Fibroblast of skin of left quadriceps (primary cell): ENCODE measurements at places on chromosomes 7 and 10.

DNA sequence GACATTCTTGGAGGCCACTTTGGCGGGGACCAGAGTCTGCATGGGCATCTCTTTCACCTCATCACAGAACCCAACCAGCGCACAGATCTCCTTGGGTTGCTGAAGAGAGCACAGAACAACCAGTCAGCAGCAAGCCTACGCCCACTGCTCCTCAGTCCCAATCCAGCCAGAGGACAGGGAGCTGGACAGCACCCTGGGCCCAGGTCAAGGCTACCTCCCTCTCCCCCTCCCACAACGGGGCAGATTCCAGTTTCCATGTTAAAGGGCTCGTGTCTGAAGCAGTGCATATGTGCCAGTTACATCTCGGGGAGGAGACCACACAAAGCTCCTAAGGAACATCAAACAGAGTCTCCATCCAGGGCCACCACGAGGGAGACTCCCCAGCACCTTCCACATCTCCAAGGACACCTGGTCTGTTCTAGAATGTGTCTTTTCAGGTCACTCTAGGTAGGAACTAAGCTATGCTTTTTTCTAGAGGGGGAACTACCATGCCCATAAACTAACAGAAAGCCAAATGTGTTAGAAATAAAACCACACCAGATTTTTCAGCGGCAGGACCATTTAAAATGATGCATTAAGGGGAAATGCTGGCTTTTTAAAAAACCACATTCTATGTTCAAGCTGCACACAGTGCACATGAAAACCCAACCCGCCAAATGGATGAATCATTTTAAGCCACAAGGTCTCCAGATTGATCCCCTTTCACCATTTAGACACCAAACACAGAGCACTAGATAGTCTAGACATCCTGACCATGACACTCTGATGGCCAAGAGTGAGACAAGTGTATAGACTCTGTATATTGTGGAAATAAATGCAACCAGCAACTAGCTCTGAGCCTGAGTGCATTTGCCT is 28.9 kb downstream of the PSAP start:
- DNase-seq, result peak; percentile 34

- no peak for DNase-seq
Observed at GRCh38 chr7:27750316-27750715, 10.4 kb downstream of the TAX1BP1 start.

DNA sequence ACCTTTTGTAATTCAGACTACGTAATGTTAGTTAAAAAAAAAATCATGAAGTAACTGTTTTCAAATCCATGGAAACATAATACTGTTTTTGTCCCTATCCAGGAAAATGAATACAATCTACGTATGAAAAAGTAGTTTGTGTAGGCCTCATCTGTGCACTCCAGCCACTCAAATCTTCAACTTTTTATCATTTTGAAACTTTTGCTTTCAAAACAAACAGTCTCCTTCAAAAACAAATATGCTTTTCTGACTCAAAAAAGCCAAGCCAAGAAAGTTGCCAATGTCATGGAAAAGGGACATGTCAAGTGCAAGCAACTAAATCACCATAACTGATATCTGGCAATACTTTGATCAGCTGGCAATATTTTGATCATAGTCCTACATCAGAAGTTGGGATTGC is 13.1 kb downstream of the THNSL1 start:
- no peak for DNase-seq

DNA sequence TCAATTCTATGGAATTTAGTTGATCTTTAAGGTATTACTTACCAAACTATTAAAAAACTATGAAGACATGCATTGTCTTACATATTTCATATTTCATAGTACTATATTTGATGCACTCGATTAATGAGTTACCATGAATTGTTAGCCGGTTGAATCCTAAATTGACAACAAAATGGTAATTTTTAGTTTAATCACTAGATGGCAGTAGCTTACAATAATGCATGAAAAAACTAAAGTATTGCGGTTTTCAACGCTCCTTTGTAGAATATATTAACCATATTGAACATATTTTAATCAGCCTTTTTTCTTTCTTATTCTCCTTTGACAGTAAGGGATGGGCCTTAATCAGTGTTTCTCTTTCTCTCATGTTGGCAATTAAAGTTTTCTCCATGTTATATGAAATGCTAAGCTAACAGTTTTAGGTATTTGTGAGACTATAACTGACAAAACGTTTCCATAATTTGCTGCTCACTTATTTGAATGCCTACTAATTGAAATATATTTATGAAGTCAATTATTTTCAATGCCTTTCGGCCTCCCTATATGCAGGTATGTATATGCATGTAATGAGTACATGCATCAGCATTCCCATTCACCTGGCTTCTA is 48.5 kb upstream of the ARL4A start:
- DNase-seq, result no peak

DNA sequence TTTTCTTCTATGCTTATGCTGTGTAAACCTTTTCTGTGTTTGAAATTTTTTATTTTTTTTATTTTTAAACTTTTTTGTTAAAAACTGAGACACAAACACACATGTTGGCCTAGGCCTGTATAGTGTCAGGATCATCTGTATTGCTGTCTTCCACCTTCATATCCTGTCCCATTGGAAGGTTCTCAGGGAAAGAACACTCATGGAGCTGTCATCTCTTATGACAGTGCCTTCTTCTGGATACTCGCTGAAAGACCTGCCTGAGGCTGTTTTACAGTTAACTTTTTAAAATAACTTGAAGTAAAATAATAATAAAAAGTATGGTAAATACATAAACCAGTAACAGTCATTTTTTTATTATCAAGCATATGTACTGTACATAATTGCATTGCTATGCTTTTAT is 34.1 kb downstream of the CREM start:
- DNase-seq, result no peak

- no peak for DNase-seq
Observed at GRCh38 chr7:36312064-36312914, 77.4 kb upstream of the ANLN start.

- DNase-seq, result no peak
Observed at GRCh38 chr7:131241386-131241785, 86.3 kb upstream of the MKLN1 start.

DNA sequence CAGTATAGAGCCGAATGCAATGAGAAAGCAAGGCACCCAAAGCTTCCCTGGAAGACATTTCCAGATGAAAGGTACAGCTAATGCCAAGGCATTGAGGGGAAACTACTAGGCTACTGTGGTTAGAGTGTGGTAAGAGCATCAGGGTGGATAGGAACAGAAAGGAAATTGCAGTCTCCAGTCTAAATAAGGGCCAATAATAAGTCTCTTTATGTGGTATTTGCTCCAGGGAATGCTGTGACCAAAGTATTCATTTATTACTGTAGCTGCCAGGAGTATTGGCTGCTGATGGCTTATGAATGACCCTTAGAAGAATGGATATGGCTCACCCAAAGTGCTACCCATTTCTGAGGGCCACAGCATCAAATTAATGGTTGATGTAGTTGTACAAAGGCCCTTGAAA is 30.1 kb upstream of the POT1 start:
- DNase-seq, result no peak

DNA sequence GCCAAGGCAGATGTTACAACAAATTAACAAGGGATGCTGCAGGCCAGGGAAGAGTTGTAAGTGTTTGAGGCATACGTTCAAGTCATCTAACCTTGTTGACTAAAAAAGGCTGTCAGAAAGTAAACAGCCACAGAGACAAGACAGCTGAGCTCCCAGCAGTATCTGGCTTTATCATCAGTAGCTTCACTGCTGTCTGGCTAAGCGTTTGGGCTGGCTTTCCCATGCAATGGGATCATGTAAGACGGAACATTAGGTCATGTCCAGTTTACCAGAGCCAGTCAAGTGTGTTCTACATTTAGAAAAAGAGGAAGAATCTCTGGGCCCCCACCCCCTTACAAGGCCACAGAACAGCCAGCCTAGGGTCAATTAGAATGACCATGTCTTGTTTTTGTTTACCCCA is 51.3 kb upstream of the GSAP start:
- DNase-seq, result no peak

DNA sequence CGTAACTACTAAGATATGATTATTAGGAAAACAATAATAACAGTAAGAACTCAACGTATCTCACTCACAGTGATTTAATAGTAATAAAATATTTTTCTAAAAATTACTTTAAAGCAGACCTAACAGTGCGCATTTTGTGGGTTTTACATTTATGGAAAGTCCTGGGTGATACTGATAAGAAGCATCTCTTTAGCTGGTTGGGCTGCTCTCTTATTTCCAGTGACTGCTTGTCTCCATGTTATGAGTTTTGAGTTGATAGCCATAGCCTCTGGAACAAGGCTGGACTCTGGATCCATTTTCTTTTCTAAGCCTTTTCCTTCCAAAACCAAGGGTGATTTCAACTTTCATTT is 29.5 kb upstream of the INHBA start:
- no peak for DNase-seq

DNA sequence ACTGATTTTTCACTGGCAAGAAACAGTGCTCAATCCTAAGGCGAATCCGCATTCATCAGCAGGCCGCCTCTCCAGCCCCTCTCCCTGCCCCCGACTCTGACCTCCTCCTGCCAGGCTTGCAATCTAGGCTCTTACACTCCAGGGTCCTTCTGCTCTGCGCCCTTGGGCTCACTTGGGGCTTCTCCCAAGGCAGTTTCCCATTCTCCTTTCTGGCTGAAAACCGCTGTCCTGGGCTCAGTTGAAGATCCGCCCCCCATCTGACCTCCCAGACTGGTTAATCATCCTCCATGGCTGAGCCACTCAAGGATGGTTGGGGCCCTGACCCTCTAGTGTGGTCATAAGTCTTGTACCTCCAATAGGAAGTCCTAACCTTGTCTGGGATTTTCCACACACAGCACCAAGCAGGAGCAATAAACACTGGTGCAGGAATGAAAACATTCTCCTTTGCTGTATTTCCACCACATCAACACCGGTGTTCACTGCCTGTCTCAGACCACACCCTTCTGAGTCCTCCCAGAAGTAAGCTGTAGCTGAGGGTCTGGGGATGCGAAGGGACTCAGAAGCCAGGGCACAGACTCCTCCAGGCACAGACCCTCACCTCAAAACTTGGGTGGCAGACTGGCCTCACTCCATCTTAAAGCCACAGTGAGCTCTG is 42.4 kb downstream of the TNS3 start:
- no peak for DNase-seq

DNA sequence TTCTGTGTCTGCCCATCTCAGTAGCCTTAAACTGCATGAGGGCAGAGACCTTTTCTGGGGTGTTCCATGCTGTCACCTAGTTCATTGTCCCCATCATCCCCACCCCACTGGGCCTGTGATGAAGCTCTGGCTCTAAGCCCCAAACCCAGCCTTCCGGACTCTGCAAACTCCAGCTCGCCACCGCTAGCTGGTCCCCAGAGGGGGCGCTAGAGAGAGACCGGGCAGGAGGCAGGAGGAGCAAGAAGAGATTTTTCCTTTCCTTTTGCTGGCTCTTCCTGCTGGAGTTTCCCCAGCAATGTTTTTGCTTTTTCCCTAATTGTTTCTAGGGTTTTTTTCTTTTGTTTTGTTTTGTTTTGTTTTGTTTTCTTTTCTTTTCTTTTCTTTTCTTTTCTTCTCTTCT is 234.4 kb downstream of the TEX36 start:
- no peak for DNase-seq

GRCh38 chr7:6556196-6556595 is 4.9 kb upstream of the GRID2IP start:
- no peak for DNase-seq

DNA sequence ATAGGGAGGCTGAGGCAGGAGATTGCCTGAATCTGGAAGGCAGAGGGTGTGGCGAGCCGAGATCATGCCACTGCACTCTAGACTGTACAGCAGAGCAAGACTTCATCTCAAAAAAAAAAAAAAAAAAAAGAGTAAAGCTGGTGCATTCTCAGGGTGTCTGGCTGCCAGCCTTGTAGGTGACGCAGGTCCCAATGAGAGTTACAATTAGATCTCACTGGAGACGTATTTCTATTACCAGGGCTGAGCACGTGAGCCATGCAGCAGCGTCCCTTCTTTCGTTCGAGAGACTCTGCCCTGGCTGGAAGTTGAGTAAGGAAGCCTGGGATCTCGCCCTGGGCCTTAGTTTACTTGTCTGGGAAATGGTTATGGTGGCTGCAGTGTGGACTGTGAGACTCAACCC is 22.4 kb upstream of the ZMIZ1 start:
- no peak for DNase-seq

- no peak for DNase-seq
Observed at GRCh38 chr7:2513702-2514101, 5.9 kb upstream of the LFNG start.

DNA sequence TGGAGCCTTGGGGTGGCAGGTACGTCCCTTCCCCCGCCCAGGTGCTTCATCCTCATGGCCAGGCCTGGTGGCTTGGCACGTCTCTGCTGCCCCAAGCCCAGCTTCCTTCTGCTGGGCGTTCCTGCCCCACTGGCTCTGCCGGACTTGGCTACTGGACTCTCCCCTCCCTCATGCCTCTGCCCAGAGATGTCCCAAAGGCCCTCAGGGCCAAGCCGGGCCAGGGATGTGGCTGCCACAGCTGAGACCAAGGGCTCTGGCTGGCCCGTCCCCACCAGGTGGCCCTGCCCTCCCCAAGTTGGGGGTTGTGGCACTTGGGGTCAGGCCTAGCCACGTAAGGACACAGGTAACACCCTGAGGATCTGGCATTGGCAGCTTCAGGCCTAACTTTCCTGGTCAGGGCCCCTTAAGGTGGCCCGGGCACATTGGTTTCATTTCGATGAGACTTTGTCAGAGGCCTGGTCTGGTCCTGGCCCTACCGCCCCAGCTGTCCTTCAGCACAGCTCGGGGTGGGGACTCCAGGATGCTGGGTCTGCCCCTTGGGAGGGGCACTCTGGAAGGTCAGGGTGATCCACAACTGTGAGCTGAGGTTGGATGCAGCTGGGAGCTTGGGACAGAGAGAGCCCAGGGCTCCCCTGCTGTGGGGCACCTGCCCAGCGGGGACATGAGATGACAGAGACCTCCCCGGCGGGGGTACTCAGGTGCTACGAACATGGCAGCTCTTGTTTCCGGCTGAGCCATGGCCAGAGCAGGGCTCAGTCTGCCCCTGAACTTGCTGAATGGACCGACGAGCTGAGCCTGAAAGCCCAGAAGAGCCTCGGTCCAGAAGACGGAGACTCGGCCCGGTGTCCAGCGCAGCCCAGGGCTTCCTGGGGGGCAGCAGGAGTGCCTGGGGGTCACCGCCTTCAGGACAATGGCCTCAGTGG is 2.9 kb downstream of the BHLHA15 start:
- DNase-seq, result no peak

- DNase-seq, result no peak
Observed at GRCh38 chr7:151679881-151680612, 160.4 kb upstream of the RHEB start.

- DNase-seq, result no peak
Observed at GRCh38 chr10:24616536-24616935, 107.2 kb downstream of the ARHGAP21 start.
